SK-MEL-5 (cell line): ENCODE measurements at places on chromosomes 2 and 18. TPM values are rescaled to one million over a fixed set of nuclear protein-coding genes. Genes with fewer than 3 reads are reported as not detected.

PSMA8 gene
- total RNA-seq: not detected in 2 replicates

TGFA gene
- 2.1 and 2.4 TPM in 2 replicates for total RNA-seq

FAM124B gene
- total RNA-seq: 0.13 TPM in 1 of 2 replicates, not detected in the other

COL4A3 gene
- total RNA-seq: 0.03 TPM in 1 of 2 replicates, not detected in the other

CHRNG gene
- not detected in 2 replicates for total RNA-seq

ASNSD1 gene
- total RNA-seq: 56.9 and 58.6 TPM in 2 replicates

RTP5 gene
- not detected in 2 replicates for total RNA-seq

STAT4 gene
- not detected in 2 replicates for total RNA-seq

DNA sequence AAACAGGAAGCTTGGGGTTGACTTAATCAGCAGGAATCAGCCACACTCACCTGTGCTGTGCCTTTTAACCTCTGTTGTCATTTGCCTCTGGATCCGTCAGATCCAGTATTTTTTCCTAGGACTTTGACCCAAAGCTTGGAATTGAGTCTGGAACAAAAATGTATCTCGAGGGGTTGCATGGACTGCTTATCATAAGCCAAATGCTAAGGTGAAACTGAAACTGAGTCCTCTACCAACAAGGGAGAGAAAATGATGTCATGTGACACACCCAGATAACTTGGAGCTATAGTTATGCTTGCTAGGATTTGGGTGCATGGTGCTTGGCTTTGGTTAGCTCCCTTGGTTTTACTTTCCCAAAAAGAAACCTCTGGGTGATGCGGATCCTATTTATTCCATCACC is 2158.6 kb upstream of the PIK3C3 start:
- DNase-seq: no peak

DNA sequence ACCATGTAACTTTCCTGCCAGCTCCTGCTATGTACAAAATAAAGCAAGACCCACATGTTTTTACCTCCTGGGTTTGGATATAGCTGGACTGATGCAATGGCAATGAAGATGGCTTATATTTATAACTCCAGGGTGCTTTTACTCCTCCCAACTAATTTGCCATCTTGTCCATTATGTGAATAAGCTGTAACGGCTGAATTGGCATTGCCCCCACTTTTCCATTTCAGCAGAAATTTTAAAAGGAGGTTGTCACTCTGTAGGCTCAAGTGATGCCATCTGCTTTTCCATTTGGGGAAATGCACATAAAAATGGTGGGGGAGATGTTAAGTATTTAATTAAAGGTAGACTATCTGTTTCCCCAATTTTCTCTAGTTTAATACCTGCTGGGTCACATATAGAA is 345.5 kb downstream of the ERBB4 start:
- no peak for DNase-seq

DNA sequence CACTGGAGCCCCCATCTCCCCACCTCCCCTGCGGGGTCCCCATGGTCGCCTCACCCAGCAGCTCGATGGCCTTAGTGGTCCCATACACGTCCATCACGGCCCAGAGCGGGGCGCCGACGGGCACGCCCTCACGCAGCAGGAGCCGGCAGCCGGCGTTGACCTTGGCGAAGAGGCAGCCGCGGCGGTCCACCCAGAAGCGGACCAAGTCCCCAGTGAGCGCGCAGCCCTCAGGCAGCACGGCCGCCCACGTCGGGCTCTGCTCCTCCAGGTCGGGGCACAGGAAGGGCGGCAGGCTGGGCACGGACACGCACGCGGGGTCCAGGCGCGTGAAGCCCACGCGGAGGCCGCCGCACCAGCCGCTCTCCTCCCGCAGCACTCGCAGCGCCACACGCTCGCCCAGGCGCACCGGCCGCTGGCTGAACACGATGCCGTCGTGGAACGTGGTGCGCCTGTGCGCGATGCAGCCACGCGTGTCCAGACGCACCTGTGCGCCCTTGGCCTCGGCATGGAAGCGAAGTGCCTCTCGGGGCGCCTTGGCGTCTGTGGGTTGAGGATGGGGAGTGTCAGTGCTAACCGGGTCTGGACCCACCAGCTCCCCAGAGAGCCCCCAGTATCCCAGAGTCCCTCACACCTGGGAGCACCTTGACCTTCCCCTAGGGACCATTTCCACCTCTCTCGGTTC is 4.6 kb downstream of the NEURL3 start:
- no peak for DNase-seq

GRCh38 chr2:13758412-13758811 is 874.1 kb upstream of the LRATD1 start:
- DNase-seq: no peak

- no peak for DNase-seq
Observed at GRCh38 chr2:172219201-172219600, 116.5 kb upstream of the DLX2 start.

GRCh38 chr2:77567723-77568122 is 45.5 kb upstream of the LRRTM4 start:
- no peak for DNase-seq

DNA sequence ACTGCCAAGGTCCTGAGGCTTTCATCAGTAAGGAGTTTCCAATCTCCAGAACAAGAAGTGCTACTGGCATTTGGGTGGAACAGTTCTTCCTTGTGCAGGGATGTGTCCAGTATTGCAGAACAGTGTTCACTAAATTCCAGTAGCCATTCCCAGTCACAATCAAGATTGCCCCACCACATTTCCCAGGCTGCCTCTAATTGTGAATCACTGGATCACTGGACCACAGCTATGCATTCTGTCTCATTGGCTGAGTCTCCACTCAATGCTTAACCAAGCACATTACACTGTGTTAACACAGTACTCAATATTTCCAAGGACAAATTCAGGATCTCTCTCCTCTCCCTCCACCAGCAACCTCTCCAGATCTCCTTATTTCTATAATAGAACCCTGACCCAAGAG is 160.2 kb upstream of the CCDC150 start:
- no peak for DNase-seq

GRCh38 chr2:72137498-72138010 is 10.1 kb downstream of the CYP26B1 start:
- DNase-seq: peak; percentile 75

DNA sequence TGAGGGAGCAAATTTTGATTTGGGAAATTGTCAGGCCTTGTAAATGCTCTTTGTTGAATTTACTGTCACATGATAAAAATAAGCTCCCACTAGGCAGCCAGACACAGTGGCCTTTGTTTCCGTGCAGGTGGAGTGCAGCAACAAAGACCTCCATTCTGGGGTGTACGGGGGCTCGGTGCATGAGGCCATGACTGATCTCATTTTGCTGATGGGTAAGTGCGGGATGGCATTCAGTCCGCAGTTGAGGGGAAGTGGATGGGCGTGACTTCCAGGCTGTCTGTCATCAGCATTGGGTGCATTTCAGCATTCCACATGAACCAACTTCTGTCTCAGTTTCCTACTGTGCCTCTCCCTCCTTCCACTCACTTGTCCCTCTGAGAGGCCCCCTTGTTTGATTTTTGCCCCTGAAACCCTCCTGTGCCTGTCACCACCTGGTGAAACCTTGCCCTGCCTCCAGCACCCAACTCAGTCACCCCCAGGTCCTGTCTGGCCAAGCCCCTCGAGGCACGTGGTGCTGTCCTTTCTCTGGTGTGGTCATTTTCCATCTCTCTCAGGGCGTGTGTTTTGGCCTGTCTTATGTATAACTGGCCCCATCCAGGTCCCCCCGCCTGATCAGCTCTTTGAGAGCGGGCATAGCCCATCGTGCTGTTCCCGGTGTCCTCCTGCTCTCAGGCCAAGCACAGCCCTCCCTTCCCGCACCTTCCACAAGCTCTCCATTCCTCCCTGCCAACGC is 16.3 kb downstream of the CNDP2 start:
- DNase-seq: peak; percentile 90

- no peak for DNase-seq
Observed at GRCh38 chr18:46706968-46707367, 49.9 kb downstream of the ST8SIA5 start.

GRCh38 chr2:1811971-1812350 is 67.6 kb upstream of the PXDN start:
- no peak for DNase-seq

GRCh38 chr18:63073481-63073880 is 246.1 kb downstream of the BCL2 start:
- no peak for DNase-seq

- DNase-seq: no peak
Observed at GRCh38 chr2:146068051-146068450, 1548.1 kb upstream of the ZEB2 start.

- no peak for DNase-seq
Observed at GRCh38 chr2:69604836-69605235, 38.7 kb downstream of the AAK1 start.

DNA sequence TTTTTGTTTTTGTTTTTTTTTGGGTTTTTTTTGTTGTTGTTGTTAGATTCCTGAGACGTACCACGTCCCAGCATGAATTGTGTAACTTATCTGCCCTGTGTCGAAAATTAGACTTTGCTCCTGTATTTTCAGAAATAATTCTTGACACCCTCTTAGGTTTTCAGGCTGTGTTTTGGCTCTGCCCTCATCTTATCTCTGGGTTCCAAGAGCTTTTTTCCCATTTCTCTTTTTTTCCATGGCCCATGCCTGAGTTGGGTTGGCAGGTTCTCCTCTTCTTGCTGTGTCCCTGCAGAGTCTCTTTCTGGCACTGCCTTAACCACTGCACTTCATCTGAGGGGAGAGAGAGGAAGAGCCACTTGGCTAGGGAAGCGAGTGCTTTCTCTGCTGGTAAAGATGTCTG is 42.4 kb downstream of the CTIF start:
- no peak for DNase-seq

GRCh38 chr2:240461471-240462072 is 26.1 kb downstream of the GPC1 start:
- DNase-seq: no peak

DNA sequence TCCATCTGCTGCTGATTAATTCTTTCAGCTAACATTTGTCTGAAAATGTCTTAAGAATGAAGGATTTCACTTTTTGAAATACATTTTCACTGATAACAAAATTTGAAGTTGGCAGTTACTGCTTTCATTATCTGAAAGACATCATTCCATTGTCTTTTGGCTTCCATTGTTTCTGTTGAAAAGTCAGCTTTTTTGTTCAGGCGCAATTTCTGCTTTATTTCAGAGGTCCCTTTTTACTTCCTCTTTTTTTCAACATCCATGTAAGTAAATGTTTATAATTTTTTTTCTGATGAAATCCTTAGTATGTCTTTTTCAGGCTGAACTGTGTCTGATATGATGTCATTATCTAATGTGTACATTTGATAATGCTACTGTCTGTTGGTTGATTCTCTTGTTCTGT is 184.2 kb downstream of the RND3 start:
- no peak for DNase-seq

DNA sequence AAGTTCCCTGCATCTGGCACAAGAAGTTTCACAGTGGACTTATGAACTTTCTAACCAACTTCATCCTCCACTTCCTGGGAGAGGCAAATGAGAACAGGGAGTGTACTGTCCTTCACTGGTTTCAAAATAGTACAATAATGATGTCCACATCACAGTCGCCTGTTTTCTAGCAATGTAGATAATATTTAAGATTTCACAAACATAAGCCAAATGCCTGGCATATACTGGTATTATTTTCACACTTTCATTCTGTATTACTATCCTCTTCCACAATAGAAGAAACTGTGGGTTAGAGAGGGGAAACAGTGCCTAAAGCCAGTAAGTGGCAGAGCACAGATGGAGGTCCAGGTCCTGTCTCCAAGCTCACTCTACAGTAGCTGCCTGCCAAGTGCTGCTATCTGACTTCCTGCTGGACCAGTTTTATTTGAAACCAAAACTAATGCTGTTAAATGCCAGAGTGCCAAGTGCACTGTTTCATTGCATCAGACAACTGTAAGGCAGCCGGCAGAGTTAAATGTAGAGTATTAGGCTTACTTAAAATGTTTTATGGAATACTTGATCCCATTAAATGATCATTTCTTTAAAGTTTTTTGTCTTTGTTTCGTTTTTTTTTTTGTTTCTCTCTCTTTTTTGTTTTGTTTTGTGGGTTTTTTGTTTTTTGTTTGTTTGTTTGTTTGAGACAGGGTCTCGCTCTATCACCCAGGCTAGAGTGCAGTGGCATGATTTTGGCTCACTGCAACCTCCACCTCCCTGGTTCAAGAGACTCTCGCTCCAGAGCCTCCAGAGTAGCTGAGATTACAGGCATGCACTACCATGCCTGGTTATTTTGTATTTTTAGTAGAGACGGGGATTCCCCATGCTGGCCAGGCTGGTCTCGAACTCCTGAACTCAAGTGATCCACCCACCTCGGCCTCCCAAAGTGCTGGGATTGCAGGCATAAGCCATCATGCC is 15.1 kb downstream of the COBLL1 start:
- DNase-seq: peak; percentile 53

DNA sequence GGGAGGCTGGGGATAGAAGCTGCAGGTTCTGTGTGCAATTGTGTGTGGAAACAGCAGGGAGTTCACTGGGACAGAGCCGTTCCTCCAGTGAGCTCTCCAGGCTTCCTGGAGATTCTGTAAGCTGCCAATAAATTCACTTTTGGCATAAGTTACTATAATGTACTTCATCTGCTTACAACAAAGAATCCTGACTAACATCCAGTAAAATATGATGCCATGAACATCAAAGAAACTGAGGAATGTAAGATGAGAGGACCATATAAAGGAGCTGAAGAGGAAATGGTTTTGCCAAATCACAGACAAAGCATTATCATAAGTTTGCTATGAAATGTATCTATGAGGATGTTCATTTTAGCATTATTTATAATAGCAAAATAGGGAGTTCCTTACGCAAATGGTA is 175.3 kb downstream of the KCNE4 start:
- DNase-seq: no peak

DNA sequence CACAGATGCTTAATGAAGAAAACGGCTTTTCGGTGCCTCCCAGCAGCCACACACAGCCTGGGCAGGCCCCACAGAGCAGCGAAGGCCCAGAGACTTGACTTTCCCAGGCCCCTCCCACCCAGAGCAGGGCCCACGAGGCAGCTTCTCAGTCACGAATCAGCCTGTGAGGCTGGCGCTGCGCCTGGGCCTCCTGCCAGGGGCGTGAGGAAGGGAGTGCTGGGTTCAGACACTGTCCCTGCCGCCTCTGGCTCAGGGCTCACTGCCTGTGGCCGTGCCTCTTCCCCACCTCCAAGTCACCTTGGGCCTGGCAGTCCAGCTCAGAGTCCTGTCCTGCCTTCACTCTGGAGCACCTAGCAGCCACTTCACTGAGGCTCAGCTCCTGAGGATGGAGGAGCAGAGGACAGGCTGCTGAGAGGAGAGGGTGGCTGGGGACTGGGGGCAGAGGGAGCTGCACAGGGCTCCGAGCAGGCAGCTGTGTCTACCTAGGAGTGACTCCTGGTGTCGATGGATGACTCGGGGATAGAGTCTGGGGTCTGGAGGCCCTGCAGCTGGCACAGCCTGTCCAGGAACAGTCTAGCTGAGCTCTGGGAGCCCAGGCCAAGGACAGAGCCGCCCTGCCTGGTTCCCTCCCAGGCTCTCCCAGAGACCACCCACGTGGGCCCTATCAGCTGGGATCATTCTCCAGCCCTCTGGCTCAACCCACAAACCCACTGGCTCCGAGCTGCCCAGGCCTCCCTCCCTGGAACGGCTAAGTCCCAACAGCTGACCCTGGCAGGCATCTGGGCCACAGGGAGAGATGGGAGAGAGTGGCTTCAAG is 36.4 kb upstream of the FOSL2 start:
- no peak for DNase-seq

- peak; percentile 72 for DNase-seq
Observed at GRCh38 chr18:26383454-26384270, 157.4 kb downstream of the TAF4B start.
